ENCODE measurements at places on chromosomes 12 and 14.

GRCh38 chr12:63982604-63983295 lies 138.2 kb downstream of the SRGAP1 start:
- DNase-seq: no peak

DNA sequence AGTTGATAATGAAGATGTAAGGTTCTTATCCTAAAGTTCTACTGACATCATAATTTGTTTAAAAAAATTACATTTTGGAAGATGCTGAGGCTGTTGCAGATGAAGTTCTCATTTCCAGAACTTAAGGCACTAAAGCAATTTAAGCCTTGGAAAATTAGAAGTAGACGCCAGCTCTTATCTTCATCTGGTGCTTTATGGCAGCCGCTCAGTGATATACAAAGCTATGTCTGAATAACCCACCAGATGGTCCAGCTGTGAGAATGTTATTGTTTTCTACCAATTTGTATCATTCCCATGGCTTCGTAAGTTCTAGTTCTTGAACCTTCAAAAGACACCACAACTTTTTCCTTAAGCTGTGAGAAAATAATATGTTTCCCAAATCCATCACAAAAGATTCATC lies 212.1 kb upstream of the ARID2 start:
- no peak for DNase-seq

GRCh38 chr12:98020376-98020775 lies 495.0 kb upstream of the TMPO start:
- no peak for DNase-seq

- DNase-seq: no peak
Observed at GRCh38 chr12:10293570-10294227, 14.0 kb upstream of the KLRD1 start.

- DNase-seq: no peak
Observed at GRCh38 chr12:6563448-6564050, 4.5 kb downstream of the NOP2 start.

DNA sequence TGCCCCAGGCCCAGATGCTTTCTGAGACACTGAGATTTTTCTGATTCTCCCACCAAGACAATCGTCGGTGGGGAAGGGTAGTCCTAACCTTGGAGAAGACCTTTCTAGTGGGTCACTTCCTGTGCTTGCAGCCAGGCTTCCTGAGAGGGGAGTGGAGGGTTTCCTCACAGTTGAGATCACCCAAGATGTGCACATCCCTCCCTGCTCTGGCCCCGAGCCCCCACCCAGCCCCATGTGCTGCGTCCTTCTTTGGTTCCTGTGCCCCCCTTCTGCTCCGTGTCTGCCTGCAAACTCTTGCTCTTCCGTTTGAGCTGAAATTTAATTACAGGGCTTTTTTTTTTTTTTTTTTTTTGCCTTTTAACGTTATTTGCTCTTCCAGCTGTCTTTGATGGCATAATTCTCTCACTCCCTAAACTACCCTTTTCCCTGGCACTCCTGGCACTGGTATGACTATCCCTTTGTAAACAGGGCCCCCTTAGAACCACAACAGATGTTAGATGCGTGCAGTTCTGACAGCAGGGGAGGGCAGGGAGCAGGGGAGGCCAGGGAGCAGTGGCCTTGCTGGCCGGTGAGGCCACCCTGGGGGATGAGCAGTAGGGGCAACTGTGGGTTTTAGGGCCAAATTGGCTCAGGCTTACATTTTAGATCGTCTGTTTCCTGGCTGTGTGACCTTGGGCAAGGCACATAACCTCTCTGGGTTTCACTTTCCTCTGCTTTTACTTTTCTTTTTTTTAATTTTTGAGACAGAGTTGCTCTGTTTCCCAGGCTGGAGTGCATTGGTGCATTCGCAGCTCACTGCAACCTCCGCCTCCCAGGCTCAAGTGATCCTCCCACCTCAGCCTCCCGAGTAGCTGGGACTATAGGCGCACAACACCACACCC lies 144.5 kb downstream of the PHETA1 start:
- DNase-seq: no peak

GRCh38 chr12:88393017-88393767 lies 187.1 kb downstream of the KITLG start:
- peak; percentile 19 for DNase-seq

- no peak for DNase-seq
Observed at GRCh38 chr12:91763654-91764370, 381.8 kb downstream of the BTG1 start.

DNA sequence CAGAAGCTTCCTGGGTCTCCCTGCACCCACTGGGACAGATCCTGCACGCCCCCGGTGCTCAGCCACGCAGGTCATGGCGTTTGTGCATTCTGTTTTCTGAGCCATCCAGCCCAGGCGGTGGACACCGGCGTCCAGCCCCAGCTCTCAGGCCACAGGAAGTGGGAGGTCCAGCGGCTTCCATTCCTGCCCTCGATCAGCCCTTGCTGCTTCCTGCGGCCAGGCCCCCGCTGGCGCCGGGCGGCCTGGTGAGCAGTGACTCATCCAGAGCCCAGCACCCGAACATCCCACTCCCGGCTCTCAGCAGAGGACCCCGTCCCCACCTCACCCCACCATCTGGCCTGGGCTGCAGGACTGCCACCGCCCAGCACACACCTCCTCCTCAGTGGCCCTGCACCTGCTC lies 18.0 kb upstream of the NUDT14 start:
- no peak for DNase-seq

All from HS-27A (cell line).